ENCODE measurements at places on chromosomes 7 and 10. TPM values are rescaled to one million over a fixed set of nuclear protein-coding genes. Genes with fewer than 3 reads are reported as not detected.

GRCh38 chr10:13585943-13586342 lies 822 bp upstream of the PRPF18 start:
- no peak for DNase-seq

DNA sequence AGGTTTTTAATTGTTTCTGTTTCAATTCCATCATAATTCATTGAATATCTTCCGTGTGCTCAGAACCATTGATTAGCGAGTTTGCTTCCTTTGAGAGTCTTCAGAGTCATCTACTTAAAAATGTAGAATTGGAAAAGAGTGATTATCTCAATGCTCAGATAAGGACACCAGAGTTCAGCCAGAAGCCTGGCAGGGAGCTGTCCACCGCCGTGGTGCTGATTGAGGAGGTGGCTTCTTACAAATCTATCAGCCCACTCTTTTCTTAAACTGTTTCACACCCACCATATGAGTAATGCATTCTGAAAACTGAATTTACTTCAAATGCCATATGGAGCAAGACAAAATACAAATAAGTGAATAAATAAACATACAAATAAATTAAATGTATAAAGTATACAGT lies 79.3 kb downstream of the INSYN2A start:
- no peak for DNase-seq

GRCh38 chr10:77195101-77195500 lies 442.5 kb downstream of the KCNMA1 start:
- DNase-seq = no peak

- no peak for DNase-seq
Measured at GRCh38 chr10:46787321-46787615, 124.0 kb upstream of the PTPN20 start.

GRCh38 chr7:20293336-20293735 lies 37.4 kb upstream of the ITGB8 start:
- DNase-seq = no peak

VSIR gene
- 126 TPM for total RNA-seq

MAGI2 gene
- total RNA-seq = 21.0 TPM

Data from posterior vena cava (tissue), 2 donors.